ENCODE measurements at places on chromosomes 3 and 15. TPM values are rescaled to one million over a fixed set of nuclear protein-coding genes. Genes with fewer than 3 reads are reported as not detected.

DNA sequence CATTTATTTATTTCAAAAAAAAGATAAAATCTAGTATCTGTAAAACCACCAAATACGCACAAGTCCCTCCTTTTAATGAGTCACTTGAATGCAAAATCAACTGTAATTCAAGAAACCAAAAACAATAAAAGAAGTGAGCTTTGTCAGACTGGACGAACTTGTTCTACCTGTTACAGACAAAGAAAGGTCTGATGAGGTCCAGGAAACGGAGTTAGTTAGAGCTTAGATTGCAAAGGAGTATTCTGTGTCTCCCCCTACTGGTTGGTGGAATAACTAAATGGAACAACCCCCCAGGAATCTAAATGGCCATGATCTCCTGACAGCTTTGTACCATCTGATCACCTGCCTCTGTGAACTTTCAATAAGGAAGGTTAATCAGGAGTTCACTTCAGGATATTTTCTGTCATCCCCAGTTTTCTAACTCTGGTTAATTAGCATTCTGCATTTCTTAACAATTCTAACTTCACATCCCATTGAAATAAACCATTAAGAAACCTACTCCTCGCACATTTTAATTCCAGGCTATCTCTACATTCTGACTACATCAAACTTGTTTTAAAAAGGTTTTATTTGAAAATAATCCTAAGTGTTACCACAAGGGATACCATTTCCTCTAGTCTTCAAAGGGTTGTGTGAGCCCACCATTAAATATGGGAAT lies 333.0 kb upstream of the SATB1 start:
- DNase-seq, result no peak

GRCh38 chr15:38267421-38268022 lies 14.9 kb downstream of the SPRED1 start:
- no peak for DNase-seq

The CACNA2D2 gene
- total RNA-seq, result 1.4 TPM

The SELENOS gene
- total RNA-seq, result 14.0 TPM

The GPR149 gene
- not detected for total RNA-seq

The DPPA4 gene
- not detected for total RNA-seq

Measured in Peyer's patch (tissue), 4 donors.